ENCODE measurements at places on chromosomes 7 and 10.

DNA sequence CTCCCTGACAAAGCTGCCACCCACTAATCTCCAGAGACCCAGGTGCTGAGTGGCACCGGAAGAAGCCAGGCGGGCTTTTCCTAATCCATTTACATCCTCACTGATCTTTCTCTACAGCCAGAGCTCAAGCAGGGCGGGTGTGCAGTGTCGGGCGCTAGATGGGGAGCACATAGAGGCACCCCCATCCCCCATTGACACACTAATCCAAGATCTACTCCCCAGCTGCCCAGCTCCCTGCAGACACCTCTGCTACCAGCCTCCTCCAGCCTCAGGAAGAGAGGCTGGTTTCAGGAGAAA is 22.2 kb downstream of the FRMPD2 start:
- no peak for DNase-seq

DNA sequence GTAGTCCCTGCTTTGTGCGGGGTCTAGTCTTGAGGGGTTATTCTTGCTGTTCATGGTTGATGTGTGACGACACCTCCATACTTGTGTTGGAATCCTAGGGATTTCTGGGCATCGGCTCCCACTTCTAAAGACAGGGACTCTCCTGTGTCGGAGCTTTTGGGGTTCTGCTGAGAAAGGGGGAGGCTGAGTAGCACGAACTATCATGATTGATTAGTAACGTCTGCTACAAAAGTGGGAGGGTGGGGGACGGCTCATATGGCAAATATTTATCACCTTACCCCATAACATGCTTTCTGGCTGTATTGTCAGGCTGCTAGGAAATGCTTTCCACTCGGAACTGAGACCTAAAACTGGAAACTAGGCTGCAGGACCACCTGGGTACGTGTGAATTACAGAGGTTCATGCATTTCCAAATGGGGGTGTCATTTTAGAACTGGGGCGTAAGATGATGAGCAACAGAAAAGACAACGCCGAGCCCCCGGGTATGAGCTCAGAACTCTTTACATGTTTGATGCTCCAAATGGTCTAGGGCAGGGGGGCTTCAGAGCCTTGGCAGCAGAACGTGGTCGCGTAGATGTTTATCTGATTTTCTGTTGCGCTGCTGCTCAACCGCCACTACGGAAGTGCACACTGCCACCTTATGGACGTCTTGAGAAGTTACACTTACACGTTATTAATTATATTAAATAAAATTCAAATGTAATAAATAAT is 15.1 kb upstream of the NME8 start:
- DNase-seq, result peak; percentile 31

GRCh38 chr7:27051451-27051850 is 44.3 kb downstream of the HOXA1 start:
- DNase-seq, result no peak

DNA sequence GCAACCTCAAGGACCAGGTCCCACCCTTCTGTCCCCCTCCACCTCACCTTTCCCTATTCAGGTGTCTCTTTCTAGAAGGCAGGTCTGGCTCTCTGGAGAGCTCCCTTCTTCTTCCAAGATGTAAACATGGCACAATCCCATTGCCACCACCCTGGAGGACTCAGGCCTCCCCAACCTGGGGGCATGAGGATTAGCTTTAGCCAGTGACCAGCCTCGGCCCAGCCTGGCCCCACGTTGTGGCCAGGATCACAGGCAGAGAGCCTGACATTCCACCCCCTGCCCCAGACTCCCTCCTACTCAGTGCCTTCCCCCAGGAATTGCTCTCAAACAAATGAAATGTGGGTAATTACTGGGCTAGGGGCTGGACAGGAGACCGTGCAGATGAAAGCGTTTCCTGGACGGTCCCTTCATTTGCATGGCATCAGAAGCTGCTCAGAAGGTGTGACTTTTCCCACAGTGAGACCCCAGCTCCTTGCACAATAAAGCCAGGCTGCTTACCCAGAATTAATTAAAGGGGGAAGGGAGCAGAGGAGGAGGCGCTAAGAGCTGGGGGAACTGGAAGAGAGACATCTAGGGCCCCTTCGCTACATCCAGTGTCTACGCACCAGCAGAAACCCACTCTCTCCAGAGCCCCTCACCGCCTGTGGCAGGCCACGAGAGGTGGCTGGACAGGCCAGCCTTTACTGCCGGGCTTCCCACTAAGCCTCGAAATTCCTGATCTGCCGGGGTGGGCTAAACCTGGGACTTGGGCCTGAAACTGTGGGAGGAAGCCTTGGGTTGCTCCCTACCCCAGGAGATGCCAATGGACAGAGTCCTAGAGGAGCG is 7.7 kb downstream of the FGF8 start:
- DNase-seq, result no peak

- no peak for DNase-seq
Observed at GRCh38 chr10:12814166-12814565, 187.3 kb downstream of the CCDC3 start.

GRCh38 chr10:35343739-35344138 is 7.4 kb downstream of the CCNY start:
- DNase-seq, result no peak

- no peak for DNase-seq
Observed at GRCh38 chr10:21673668-21674067, 139.6 kb downstream of the MLLT10 start.

GRCh38 chr7:157668884-157669767 is 332.3 kb downstream of the DNAJB6 start:
- no peak for DNase-seq

- DNase-seq, result no peak
Observed at GRCh38 chr10:18071591-18071990, 68.6 kb upstream of the CACNB2 start.

DNA sequence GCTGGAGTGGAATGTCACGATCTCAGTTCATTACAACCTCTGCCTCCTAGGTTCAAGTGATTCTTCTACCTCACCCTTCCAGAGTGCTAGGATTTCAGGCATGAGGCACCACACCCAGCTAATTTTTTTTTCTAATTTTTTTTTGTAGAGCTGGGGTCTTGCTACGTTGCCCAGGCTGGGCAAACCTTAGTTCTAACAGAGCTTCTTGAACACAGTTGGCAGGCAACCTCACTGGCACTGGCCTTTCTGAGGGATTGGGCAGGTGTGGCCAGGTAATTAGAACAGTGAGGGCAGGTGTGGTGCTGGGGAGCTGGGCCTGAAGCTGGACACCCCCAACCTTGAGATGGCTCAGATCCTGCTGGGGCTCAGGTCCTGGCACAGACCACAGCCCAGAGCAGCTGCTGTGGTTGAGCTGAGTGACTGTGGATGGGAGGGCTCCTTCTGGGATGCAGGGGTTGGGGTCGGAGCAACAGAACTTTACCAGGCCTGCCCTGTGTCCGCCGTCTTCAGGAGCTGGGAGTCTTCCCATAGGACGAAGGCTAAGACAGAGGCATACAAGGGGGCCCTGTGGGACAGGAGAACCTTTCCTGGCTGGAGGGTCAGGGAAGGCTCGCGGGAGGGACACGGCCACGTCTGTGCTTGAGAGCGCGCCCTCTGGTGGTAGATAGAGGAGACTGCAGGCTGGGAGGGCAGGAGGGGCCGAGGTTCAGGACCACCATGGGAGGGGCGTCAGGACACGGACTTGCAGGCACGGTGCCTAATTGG is 48.2 kb downstream of the COL26A1 start:
- no peak for DNase-seq

DNA sequence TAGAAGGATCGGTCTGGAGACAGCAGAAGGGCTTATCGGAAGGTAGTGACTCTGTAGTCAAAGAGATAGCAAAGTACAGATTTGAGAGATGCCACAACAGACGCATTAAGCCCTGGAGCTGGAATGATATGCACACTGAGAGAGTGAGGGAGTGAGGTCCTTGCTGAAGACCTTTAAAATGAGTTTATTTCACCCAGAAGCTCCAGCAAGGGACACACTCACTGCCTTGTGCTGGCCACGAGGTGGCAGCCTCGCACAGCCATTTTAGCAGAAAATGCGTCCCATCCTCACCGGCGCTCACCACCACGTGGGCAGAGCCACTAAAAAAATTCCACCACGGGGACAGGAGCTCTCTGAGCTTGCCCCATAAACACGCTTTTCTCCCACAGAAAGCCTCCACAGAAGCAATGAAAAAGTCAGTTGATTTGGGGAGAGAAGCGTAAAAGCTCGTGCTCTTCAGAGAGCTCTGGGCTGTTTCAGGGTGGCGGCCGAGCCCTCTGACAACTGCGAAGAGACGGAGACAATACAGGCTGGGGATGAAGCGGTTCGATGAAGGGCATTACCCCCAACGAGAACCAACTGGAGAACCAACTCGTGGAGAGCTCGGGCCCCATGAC is 163.0 kb upstream of the KLF14 start:
- peak; percentile 22 for DNase-seq

DNA sequence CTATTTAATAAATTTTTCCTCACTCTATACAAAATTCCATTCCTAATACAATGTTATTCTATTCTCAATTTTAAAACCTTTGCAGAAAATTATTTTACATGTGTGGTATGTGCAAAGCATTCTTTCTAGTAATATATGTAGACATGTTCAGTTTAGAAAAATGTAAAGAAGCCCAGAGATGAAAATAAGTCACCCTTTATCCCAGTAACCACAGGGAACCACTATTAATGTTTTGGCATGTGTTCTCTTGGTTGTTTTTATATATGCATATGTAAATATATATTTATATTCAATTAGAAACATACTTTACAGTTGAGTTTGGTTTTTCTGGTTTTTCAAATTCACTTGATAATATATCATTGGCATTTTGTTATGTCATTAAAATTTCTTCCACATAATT is 14.8 kb upstream of the GLCCI1 start:
- DNase-seq, result no peak

- DNase-seq, result no peak
Observed at GRCh38 chr7:106036004-106036403, 72.9 kb downstream of the CDHR3 start.

GRCh38 chr7:33516568-33516967 is 387.2 kb downstream of the BBS9 start:
- no peak for DNase-seq

DNA sequence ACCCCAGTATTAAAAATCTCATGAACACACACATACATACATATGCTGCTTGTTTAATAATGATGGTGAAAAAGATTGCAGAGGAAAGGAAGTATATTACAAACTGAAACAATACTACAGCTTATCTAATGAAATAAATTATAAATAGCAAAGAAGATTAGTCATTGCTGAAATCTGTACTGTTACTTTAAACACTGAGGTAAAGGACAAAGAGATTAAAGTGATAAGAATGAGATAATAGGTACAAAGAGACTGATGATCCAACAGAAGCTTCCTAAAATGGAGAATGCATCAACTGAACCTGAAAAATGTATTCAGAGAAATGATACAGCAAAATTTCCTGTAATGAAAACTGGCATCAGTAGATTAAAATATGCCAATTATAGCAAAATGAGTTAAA is 91.5 kb upstream of the KCND2 start:
- DNase-seq, result no peak

DNA sequence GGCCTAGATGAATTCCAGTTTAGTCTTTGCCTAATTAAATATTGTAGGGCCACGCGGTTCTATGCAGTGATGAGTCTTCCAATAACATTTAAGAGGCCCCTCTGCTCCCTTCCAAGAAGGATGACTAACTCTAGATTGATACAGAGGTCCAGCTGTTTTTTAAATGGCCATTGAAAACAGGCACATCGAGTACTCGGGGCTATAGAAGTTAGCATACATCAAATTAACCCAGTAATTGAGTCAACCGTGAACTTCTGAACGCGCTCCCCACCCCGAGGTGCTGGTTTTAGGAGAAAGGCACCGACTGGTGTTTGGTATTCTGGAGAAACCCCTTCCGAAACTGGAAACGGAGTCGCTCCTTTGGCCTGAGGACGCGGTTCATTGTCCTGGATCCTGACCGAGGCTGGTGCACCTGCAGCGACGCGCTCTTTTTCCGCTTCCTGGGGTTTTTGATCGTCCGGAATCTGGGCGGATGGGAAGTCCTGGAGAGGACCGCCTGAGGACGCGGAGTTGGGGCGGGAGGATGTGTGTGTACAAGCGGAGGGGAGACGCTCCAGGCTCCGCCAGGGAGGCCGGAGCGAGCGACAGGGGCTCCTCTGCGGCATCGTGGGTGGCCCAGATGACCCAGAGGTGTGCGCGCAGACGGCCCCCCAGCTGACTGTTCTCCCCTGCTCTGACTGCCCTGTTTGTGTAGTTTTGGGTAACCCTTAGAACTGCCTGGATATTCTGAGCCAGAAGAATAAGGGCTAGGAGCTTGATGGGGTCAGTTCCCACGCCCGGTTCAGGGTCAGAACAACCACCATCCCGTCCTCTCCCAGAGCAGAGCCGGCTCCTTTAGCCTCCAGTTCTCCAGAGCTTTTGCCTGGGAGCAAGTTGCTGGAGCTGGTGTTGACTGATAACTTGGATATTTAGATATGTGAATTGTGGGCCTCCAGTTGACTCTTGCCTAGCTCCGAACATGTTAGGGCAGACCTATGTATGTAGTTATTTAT is 711 bp downstream of the FAM221A start:
- peak; percentile 15 for DNase-seq

DNA sequence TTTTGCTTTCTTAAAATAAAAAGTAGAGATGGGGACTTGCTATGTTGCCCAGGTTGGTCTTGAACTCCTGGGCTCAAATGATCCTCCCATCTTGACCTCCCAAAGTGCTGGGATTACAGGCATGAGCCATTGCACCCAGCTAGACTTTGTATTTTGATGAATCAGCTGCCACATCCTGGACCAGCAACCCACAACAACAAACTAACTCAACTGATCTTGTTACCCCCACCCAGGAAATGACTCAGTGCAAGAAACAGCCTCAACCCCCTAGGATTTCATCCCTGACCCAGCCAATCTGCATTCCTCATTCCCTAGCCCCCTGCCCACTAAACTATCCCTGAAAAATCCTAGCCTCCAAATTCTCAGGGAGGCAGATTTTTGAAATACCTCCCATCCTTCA is 123.8 kb downstream of the IPMK start:
- DNase-seq, result no peak

DNA sequence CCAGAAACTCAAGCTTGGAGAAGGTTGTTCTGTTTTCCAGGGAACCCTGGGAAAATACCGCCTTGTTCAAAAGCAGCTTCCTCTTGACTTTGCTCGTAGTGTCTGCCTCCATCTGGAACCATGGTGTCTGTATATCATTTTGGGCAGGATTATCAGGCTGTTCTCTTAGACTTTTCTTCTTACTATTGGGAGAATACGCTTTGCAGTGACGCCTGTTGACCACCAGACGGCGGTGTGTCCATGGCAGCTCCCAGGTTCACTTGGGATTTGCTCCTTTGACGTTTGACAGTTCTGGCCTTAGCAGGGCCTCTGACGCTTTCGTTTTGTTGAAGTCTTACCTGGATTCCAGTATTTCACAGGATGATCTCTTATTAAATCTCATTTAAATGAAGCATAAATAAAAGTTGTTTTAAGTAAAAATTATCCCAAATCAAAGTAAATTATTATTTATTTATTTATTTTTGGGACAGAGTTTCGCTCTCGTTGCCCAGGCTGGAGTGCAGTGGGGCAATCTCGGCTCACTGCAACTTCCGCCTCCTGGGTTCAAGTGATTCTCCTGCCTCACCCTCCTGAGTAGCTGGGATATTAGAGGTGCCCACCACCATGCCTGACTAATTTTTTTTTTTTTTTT is 41.8 kb upstream of the GJD4 start:
- peak; percentile 28 for DNase-seq

- DNase-seq, result no peak
Observed at GRCh38 chr7:87091487-87092066, 32.1 kb upstream of the ELAPOR2 start.

GRCh38 chr7:47132471-47132870 is 449.4 kb downstream of the TNS3 start:
- DNase-seq, result no peak

GRCh38 chr7:140723006-140723405 is 26.5 kb downstream of the NDUFB2 start:
- DNase-seq, result no peak
